Immature natural killer cell (primary cell): ENCODE measurements at places on chromosomes 5 and 9. TPM values are rescaled to one million over a fixed set of nuclear protein-coding genes. Genes with fewer than 3 reads are reported as not detected.

DNA sequence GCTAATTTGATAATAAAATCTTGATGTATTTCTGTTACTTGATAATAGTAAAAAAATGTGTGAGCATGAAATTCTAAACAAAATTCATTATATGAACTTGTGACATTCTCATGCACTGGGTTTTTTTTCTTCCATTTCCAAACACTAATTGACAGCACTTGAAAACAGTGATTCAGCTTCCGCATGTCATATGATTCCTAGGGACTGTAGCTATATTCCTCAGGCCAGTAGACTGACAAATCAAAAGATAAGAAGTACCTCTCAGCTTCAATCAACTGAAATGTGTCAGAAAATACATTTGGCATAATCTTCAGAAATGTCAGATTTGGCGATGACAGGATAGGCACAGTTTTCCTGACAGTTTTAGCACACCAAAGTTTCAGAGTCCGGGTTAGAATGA is 52.5 kb downstream of the EFNA5 start:
- H3K4me1 ChIP-seq = no peaks in the 10 kb centered on the region
- no peak overlapping the region for H3K4me3 ChIP-seq
- no peaks in the 10 kb centered on the region for H3K27me3 ChIP-seq
- no peak for DNase-seq
- no peak overlapping the region for H3K27ac ChIP-seq

- peaks cover 7% of the 10 kb centered on the region for H3K27me3 ChIP-seq
- no peak overlapping the region for H3K4me3 ChIP-seq
- H3K4me1 ChIP-seq = no peaks in the 10 kb centered on the region
- H3K27ac ChIP-seq = no peak overlapping the region
These were observed 93.7 kb downstream of the ENC1 start for GRCh38 chr5:74546796-74547195.

DNA sequence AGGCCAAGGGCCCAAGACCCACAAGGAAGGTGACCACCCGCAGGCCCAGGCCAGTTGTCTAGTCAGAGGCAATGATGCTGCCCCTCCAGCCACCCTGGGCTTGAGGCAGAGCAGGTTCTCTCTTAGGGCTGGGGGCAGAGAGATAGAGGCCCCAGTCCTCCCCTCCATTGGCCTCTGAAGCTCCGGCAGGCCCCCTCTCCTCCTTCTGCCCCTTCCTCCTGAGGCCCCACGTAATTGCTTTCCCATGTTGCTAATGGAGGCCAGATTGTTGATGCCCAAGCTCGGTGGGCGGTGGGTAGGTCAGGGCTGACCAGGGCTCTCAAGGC is 26.6 kb upstream of the ENHO start:
- H3K4me3 ChIP-seq = no peak overlapping the region
- no peak overlapping the region for H3K27ac ChIP-seq

DNA sequence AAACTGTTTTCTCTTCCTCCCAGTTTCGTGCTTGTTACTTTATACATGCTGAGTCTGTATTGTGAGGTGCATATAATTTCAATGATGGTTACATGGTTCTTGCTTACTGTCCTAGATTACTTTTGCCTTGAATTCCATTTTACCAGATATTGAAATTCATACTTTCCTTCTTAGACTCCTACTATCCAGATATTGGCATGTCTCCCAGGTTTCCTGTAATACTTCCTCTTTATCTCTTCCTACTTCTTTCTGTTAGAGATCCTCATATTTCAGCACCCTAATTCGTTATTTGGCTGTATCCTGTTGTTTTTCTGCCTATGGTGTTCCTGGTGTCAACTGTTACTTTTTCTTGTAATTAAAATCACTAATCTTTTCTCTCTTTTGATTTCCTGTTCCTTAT is 522.1 kb downstream of the CCDC171 start:
- no peaks in the 10 kb centered on the region for H3K4me1 ChIP-seq
- H3K4me3 ChIP-seq = no peak overlapping the region
- no peak for DNase-seq
- H3K36me3 ChIP-seq = no peaks in the 10 kb centered on the region
- peaks cover 2% of the 10 kb centered on the region for H3K27me3 ChIP-seq

DNA sequence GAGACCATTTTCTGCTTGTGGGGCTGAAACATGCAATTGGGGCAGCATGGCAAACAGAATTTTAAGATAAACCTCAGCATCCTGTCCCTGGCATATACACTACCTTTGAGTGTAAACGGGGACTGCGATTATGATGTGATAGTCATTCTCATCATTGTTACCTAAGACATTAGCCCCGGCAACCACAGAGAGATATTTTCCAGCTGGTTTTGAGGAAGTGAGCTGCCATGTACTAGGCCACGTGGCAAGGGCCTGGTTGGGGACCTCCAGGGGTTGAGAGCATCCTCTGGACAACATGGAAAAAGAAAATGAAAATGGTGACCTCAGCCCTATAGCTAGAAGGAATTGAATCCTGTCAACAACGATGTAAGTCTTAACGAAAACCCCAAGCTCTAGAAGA is 623.6 kb upstream of the CDH18 start:
- H3K27me3 ChIP-seq = no peaks in the 10 kb centered on the region
- H3K36me3 ChIP-seq = no peaks in the 10 kb centered on the region
- H3K27ac ChIP-seq = no peak overlapping the region
- H3K4me3 ChIP-seq = no peak overlapping the region

GRCh38 chr5:138470322-138471051 is 5.2 kb downstream of the EGR1 start:
- H3K27me3 ChIP-seq = peaks cover 15% of the 10 kb centered on the region
- no peak for DNase-seq
- no peaks in the 10 kb centered on the region for H3K36me3 ChIP-seq

DNA sequence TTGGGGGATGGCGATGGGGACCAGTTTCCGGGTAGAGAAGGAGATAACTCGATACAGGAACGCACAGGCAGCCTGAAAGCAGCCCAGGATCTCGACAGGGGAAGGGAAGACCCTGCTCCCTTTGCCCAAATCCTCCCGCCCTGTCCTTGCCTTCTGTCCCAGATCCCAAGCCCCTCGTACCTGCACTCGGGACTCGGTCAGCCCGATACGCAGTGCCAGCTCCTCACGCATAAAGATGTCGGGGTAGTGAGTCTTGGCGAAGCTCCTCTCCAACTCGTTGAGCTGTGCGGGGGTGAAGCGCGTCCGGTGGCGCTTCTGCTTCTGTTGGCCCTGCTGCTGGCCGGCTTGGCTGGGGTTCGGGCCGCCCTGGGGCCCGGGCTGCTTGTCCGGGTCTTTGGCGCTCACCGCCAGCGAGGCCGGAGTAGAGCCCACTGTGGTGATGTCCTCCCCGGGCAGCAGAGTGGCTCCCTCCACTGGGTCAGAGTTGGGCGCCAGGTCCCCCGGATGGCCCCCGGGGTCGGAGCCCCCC is 1.8 kb downstream of the OTP start:
- DNase-seq = no peak
- no peak overlapping the region for H3K4me3 ChIP-seq
- no peak overlapping the region for H3K27ac ChIP-seq
- H3K36me3 ChIP-seq = peaks cover 7% of the 10 kb centered on the region
- peaks cover 68% of the 10 kb centered on the region for H3K27me3 ChIP-seq

- H3K27ac ChIP-seq = no peak overlapping the region
- H3K27me3 ChIP-seq = no peaks in the 10 kb centered on the region
- H3K4me3 ChIP-seq = no peak overlapping the region
- H3K36me3 ChIP-seq = peaks cover 3% of the 10 kb centered on the region
- H3K4me1 ChIP-seq = peaks cover 26% of the 10 kb centered on the region
These were observed 18.9 kb downstream of the SLC22A5 start for GRCh38 chr5:132388244-132389050.

The PRDM9 gene
- polyA plus RNA-seq = not detected

DNA sequence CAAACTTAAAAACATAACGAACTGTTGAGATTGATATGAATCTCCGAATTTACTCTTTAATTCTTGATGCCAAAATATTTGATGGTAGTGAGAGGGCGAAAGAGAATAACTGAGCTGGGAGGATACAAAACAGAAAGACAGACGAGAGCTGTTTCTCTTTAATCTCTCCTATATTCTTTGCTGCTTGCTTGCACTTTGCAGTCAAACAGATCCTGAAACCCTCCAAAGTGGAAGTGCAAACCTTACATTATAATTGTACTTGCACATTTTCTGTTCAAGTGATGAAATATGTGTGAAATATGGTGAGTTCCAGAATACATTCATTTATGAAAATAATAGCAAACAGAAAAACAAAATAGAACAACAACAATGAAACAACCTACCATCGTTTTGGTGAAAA is 63.8 kb downstream of the PAM start:
- peaks cover 29% of the 10 kb centered on the region for H3K4me1 ChIP-seq
- H3K36me3 ChIP-seq = peaks cover 6% of the 10 kb centered on the region
- no peak for DNase-seq
- H3K27me3 ChIP-seq = no peaks in the 10 kb centered on the region
- H3K27ac ChIP-seq = no peak overlapping the region

The JAKMIP2 gene
- 18.4 TPM for polyA plus RNA-seq

DNA sequence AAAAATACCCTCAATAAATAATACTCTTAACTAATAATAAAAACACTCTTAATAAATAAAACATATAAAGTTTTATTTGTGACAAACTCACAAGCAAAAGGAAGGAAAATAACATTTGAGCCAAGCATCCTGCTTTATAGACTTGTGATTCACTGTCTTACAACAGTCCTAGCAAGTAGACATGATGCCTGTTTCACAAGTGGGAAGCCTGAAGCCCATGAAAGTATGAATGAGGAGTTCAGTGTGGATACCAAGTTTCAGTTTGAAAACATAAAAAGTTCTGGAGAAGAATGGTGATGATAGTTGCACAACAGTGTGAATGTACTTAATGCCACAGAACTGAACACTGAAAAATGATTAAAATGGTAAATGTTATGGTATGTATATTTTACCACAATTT is 10.9 kb downstream of the HABP4 start:
- H3K36me3 ChIP-seq = peaks cover 10% of the 10 kb centered on the region
- H3K4me3 ChIP-seq = no peak overlapping the region
- H3K27ac ChIP-seq = no peak overlapping the region
- no peak for DNase-seq

The TTC16 gene
- 1.3 TPM for polyA plus RNA-seq

GRCh38 chr5:152288499-152288898 is 116.6 kb downstream of the NMUR2 start:
- H3K27ac ChIP-seq = no peak overlapping the region
- H3K4me3 ChIP-seq = no peak overlapping the region
- DNase-seq = no peak
- no peaks in the 10 kb centered on the region for H3K36me3 ChIP-seq

The KCNIP1 gene
- polyA plus RNA-seq = not detected

- H3K27me3 ChIP-seq = peaks cover 2% of the 10 kb centered on the region
- DNase-seq = no peak
- H3K4me1 ChIP-seq = no peaks in the 10 kb centered on the region
- H3K4me3 ChIP-seq = no peak overlapping the region
These were observed 44.1 kb downstream of the CAMK4 start for GRCh38 chr5:111268300-111268699.

- H3K36me3 ChIP-seq = no peaks in the 10 kb centered on the region
- DNase-seq = no peak
These were observed 29.8 kb downstream of the ADAMTS2 start for GRCh38 chr5:179315356-179315890.

GRCh38 chr9:109811876-109812275 is 31.9 kb downstream of the PALM2AKAP2 start:
- peaks cover 2% of the 10 kb centered on the region for H3K27me3 ChIP-seq
- H3K27ac ChIP-seq = no peak overlapping the region
- H3K36me3 ChIP-seq = no peaks in the 10 kb centered on the region
- peaks cover 10% of the 10 kb centered on the region for H3K4me1 ChIP-seq
- H3K4me3 ChIP-seq = no peak overlapping the region
- DNase-seq = no peak

DNA sequence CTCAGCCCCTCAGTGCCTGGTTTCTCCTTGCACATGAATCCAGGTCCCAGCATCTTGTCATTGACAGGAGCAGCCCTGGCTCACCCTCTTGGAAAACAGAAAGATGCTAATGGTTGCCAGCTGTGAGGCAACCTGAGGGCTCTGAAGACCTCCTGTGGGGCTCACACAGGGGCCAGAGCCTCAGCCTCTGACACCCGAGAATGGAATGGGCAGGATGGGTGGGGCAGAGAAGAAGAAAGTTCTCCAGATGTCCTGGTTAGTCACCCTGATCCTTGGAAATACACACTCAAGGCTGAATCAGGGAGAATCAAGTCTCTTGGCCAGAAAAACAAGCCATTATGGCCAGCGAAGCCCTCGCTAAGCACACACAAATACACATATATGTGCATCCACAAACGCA is 32.3 kb upstream of the SPATA31E1 start:
- no peaks in the 10 kb centered on the region for H3K4me1 ChIP-seq
- H3K36me3 ChIP-seq = no peaks in the 10 kb centered on the region
- no peak for DNase-seq
- peaks cover 10% of the 10 kb centered on the region for H3K27me3 ChIP-seq
- no peak overlapping the region for H3K4me3 ChIP-seq
- H3K27ac ChIP-seq = no peak overlapping the region

The NRG2 gene
- 0.08 TPM for polyA plus RNA-seq

GRCh38 chr5:112165399-112165798 is 253.7 kb downstream of the EPB41L4A start:
- peaks cover 45% of the 10 kb centered on the region for H3K4me1 ChIP-seq
- H3K36me3 ChIP-seq = no peaks in the 10 kb centered on the region
- peak overlapping the region; percentile 41 for H3K27ac ChIP-seq

DNA sequence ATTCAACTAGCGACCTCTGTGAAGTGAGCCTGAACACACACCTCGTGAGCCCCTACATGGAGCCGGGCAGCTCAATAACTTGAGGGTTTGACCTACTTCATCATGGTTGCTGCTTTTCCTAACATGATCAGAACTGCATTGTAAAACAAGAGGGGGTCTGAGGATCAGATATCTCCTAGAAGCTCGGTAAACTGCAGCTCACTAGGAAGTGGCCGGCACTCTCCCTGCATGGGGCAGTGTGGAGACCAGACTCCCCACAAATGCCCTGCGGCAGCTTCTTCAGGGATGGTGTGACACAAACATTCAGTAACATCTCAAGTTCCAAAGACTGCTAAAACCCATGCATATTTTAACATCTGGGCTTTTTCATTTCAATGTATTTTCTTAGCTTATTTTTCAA is 18.5 kb downstream of the LHFPL2 start:
- H3K27ac ChIP-seq = no peak overlapping the region
- H3K36me3 ChIP-seq = no peaks in the 10 kb centered on the region
- H3K4me1 ChIP-seq = no peaks in the 10 kb centered on the region
- peaks cover 6% of the 10 kb centered on the region for H3K27me3 ChIP-seq

GRCh38 chr5:85049020-85049419 is 664.3 kb upstream of the EDIL3 start:
- H3K27ac ChIP-seq = no peak overlapping the region
- no peaks in the 10 kb centered on the region for H3K4me1 ChIP-seq
- DNase-seq = no peak
- H3K36me3 ChIP-seq = no peaks in the 10 kb centered on the region
- H3K27me3 ChIP-seq = peaks cover 2% of the 10 kb centered on the region

The HTR1A gene
- not detected for polyA plus RNA-seq

The BTNL3 gene
- polyA plus RNA-seq = not detected
